ENCODE measurements at places on chromosomes 7 and 10.
A peak's percentile ranks its signal among the peaks of the same experiment; 100 is the strongest.

GRCh38 chr7:114930829-114931655 is 9.1 kb downstream of the MDFIC start:
- DNase-seq, result no peak

GRCh38 chr10:128875030-128875744 is 591.9 kb upstream of the MGMT start:
- no peak for DNase-seq

DNA sequence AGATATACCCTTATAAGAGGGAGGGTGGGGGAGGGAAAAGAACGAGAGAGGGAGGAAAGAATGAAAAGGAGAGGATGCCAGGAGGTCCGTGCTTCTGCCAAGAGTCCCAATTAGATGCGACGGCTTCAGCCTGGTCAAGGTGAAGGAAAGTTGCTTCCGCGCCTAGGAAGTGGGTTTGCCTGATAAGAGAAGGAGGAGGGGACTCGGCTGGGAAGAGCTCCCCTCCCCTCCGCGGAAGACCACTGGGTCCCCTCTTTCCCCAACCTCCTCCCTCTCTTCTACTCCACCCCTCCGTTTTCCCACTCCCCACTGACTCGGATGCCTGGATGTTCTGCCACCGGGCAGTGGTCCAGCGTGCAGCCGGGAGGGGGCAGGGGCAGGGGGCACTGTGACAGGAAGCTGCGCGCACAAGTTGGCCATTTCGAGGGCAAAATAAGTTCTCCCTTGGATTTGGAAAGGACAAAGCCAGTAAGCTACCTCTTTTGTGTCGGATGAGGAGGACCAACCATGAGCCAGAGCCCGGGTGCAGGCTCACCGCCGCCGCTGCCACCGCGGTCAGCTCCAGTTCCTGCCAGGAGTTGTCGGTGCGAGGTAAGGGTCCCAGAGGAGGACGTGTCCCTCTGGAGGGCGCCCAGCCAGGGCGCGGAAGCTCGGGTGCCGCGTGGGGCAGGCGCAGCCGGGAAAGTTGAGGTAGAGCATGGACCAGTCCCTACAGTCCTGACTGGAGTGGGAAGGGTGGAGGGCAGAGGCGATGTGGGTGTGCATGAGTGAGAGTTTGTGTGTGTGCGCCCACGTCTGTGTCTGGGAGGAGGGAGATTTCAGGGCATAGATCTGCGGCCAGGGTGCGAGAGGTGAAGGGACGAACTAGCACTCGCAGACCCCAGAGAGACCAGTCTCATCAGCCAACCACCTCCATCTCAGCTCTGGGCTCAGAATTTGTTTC is 844 bp downstream of the GRM3 start:
- DNase-seq, result no peak

DNA sequence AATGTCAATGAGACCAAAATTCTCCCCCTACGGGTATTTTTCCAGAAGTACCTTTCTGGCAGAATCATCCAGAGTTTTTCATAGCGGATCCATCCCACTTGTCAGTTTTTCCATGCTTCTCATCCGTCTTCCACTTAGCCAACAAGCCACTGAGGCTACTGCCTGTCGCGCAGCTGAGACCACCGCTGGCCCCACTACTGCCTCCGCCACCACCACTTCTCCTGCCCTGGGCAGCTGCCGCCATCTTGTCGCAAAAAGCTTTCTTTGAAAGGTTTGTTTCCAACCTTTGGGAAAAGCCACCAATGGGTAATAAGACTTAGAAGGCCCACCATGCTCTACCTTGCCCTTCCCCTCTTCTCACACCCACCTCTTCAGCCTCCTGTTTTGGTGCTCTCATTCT is 42.1 kb downstream of the ERLIN1 start:
- DNase-seq, result no peak

- no peak for DNase-seq
Observed at GRCh38 chr10:124283949-124284250, 134.8 kb downstream of the OAT start.

DNA sequence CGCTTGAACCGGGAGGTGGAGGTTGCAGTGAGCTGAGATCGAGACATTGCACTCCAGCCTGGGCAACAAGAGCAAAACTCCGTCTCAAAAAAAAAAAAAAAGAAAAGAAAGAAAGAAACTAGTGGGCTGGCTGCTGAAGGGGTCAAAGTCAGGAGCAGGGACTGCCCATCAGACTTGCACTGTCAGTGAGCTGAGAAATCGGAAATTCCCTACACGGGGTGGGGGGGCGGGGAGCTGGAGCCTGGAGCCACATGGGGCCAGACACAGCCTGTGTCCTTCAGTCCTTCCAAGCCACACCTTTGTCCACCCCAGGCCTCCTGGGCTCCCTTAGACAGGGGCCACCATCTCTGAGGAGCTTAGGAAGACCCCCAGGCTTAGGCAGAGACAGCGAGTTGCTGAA is 34.5 kb downstream of the SRRM3 start:
- DNase-seq, result no peak

DNA sequence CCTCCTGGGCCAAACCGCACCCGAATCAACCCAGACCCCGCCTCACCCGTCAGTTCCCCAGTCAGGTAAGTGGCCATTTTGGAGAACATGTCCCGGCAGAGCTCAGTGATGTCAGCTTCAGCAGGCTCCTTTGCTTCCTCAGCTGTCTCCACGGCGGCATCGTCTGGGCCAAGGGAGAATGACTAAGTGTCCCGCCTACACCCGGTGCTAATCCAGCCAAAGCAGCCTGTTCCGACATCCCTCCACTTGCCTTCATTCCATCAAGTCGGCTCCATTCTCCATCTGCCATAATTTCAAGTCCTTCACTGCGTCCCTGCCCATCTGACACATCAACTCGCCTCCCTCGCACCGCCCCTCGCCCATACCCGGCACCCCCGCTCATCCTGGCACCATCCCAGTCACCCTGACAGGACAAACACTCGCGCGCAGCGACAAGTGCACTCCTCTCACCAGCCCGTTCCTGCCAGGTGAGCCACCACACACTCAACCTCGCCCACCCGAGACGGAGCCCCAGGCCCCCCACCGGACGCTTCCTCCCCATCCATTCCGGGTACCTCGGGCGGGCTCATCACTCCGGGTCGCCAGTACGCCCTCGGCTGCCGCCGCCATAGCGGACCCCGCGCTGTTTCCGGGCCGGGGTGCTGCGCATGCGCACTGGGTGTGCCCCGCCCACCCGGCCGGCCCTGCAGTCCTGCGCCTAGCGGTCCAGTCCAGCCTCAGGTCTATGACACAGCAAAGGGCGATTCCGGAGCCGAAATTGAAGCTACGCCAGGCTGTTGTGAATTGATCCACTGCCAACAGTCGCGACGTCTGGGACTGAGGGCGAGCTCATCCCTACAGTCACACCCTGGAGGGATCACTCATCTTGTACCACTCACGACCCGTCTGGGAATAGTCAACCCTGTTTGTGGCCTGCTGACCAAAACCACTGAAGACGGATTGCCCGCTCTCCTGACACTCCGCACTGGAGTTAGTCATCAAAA is at the start of gene BLOC1S2:
Gene BLOC1S2 (minus strand): TSS at position 630 of the 983 bp plus-strand sequence. CDS start 21 bp downstream, at position 609.
- DNase-seq, result peak; percentile 61

DNA sequence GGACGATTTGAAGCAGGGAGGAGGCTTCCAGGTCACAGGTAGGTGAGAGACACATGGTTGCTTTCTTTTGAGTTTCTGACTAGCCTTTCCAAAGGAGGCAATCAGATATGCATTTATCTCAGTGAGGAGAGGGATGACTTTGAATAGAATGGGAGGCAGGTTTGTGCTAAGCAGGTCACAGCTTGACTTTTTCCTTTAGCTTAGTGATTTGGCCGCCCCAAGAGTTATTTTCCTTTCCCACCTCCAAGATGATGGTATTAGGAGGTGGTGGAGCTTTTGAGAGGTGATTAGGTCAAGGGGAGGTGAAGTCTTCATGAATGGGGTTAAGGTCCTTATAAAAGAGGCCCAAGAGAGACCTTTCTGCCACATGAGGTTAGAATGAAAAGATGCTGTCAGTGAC is 443.7 kb downstream of the TYW1 start:
- DNase-seq, result no peak

- no peak for DNase-seq
Observed at GRCh38 chr10:100223879-100224278, 5.5 kb downstream of the CHUK start.

GRCh38 chr10:113517901-113518260 is 35.0 kb upstream of the HABP2 start:
- no peak for DNase-seq

- no peak for DNase-seq
Observed at GRCh38 chr7:85074-85882, 107.1 kb upstream of the FAM20C start.

- DNase-seq, result no peak
Observed at GRCh38 chr7:47526466-47526865, 55.4 kb downstream of the TNS3 start.

GRCh38 chr7:30468791-30469190 is 9.8 kb downstream of the NOD1 start:
- no peak for DNase-seq

DNA sequence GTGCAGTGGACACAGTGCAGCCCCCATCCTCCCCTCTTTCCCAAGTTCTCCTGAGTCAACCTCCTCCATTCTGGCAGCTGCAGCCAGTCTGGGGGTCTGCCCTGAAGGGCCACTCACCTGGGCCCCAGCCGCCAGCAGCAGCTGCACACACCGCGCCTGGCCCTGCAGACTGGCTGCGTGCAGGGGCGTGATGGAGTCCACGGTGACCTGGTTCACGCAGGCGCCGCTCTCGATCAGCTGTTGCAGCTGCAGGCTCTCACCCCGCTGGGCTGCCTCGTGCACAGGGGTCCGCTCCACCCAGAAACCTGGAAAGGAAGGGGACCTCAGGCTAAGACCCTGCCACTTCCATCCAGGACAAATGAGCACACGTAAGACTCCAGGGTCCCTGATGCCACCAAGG is 13.6 kb downstream of the ASB13 start:
- no peak for DNase-seq

- no peak for DNase-seq
Observed at GRCh38 chr7:47743965-47744591, 162.2 kb upstream of the TNS3 start.
